ENCODE measurements at places on chromosomes 12 and 14.

GRCh38 chr12:13472690-13473089 lies 276.2 kb downstream of the EMP1 start:
- DNase-seq = no peak

GRCh38 chr12:120039711-120040110 lies 50.7 kb downstream of the BICDL1 start:
- DNase-seq = peak; percentile 69

GRCh38 chr14:72828604-72829003 lies 65.3 kb downstream of the DPF3 start:
- no peak for DNase-seq

DNA sequence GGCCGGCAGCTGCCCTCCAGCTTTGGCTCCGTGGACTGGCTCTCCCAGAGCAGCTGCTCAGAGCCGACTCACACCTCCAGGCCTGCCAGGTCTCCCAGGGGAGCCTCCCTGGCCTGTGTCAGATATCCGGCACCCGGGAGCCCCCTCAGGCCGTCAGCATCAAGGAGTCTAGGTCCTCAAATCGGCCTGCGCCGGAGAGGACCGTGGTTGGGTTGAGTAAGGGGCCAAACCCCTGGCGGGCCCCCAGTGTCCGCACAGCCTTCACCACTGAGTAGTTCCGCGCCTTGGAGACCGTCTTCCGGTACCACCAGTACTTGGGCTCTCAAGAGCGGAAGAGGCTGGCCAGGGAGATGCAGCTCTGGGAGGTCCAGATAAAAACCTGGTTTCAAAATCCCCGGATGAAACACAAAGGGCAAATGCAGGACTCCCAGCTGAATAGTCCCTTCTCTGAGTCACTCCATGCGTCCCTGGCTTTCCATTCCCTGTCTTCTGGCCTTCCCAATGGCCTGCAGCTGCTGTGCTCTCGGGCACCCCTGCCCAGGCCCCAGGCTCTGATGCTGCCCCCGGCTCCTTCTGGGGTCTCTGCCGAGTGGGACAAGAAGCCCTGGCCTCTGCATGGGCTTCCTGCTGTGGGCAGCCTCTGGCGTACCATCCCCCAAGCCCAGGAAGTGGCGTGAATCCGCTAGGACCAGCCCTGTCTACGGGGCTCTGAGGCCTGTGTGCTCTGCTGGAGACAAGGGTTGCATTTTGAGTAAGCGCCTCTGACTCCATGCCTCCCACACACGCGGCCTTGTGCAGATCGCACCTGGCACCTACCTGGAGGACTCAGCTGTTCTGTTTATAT lies 245.1 kb upstream of the ATXN7L3B start:
- peak; percentile 43 for DNase-seq

DNA sequence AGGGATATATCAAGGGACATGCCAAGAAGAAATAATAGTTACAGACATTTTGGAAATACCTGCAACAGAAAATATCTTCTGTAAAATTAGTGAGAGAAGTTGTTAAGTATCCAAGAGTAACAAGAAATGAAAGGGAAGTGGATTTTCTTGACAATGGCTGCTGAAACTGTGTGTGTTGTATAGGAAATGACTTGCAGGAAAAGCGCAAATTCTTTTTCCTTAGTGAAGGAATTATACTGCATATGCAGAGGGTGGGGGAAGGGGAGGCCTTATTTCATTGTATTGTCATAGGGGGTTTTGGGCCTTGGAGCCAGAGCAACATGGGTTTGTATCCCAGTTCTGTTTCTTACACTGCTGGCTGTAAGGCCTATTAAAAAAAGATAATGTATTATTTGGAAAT lies 84.4 kb upstream of the DDHD1 start:
- peak; percentile 6 for DNase-seq

- DNase-seq = no peak
These were observed 110.7 kb downstream of the NCOR2 start for GRCh38 chr12:124456652-124457152.

DNA sequence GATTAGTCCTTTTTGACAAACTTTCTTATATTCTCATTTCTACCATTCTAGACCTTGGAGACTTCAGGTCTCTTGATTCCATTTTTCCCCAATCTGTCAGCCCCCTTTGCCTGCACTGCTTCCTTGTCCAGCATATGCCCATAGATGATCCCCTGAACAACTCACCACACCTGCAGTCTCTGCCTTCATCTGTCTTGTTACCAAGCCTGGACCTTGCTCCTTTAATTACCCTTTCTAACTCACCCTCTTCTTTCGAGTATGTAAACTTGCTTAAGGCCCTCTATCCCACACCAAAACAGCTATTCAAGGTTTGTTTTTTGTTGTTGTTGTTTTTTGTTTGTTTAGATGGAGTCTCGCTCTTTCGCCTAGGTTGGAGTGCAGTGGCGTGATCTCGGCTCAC lies 9.6 kb downstream of the COX14 start:
- DNase-seq = no peak

GRCh38 chr12:39763071-39763889 lies 143.7 kb upstream of the ABCD2 start:
- peak; percentile 9 for DNase-seq

- peak; percentile 41 for DNase-seq
These were observed 3.0 kb downstream of the VSX2 start for GRCh38 chr14:74242021-74242779.

DNA sequence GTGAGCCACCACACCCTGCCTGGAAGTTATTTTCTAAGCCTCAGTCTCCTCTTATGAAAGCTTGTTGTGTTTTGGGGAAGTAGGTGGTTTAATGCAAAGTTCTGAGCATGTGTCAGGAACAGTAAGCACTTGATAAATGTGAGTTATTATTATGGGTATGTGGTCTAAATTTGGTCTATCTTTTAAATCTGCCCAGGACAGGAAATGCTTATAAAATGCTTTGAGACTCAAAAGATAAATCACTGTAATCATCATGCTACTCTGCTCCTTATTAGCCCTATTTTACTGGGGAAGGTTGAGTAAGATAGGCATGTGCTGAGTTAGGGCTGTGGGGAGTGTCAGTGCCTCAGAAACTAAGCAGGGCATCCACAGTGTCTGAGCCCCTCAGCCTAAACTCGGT lies 13.1 kb upstream of the SRSF5 start:
- DNase-seq = no peak

- DNase-seq = no peak
These were observed 374.9 kb upstream of the RGS6 start for GRCh38 chr14:71557351-71557750.

- peak; percentile 46 for DNase-seq
These were observed 131.2 kb upstream of the FOXG1 start for GRCh38 chr14:28635387-28635786.

- DNase-seq = peak; percentile 56
These were observed 32.8 kb downstream of the SIX1 start for GRCh38 chr14:60616461-60616959.

DNA sequence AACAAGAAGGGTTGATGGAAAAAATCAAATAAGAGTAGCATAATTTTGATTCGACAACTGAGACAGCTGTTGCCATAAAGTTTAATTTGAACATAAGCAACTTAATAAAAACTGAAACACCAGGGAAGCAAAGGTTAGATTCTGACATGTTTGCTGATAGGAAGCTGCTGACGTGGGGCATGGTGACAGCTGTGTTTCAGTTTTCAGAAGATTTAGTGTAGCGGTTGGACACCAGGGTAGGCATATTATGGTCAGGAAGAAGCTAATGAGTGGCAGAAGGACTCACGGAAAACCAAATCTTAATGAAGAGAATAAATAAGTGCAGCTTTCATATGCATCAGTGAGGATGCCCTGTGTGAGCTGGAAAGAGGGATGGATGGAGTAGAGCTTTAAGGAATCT lies 336.7 kb upstream of the RPL10L start:
- DNase-seq = no peak

DNA sequence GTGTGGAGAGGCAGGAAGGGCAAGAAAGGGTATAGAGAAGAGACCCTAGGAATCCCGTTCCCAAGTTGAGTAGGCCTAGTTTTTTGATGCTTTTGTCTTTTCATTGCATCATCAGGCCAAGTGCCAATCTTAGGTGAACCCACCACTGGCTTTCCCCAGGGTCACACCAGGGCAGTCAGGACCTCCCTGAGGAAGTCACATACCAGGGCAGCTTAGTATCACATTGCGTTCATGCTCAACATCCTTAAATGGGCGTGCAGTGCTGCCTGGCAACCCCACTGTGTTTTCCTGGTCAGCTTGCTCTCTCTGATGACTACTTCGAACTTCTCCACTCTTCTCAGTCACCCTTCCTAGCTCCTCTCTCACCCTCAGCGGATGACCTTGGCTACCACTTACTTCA lies 9.0 kb downstream of the ASIC1 start:
- DNase-seq = peak; percentile 79

DNA sequence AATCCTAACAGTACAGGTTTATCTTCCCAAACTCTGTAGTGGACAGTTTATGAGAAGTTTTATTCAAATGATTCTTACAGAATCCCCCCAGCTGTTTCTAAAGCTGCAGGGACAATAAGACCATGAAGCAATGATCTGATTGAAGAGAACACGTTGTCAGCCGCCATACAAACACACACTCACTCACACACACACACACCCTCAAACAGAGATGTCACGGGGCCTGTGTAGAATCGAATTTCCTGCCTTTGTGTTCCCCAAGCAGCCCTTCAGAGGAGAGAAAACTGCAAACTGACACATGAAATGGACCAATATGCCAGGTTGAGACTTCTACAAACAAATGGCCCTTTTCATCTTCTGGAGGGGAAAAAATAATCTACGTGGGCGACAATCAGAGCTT lies 80.5 kb upstream of the TBX3 start:
- no peak for DNase-seq

DNA sequence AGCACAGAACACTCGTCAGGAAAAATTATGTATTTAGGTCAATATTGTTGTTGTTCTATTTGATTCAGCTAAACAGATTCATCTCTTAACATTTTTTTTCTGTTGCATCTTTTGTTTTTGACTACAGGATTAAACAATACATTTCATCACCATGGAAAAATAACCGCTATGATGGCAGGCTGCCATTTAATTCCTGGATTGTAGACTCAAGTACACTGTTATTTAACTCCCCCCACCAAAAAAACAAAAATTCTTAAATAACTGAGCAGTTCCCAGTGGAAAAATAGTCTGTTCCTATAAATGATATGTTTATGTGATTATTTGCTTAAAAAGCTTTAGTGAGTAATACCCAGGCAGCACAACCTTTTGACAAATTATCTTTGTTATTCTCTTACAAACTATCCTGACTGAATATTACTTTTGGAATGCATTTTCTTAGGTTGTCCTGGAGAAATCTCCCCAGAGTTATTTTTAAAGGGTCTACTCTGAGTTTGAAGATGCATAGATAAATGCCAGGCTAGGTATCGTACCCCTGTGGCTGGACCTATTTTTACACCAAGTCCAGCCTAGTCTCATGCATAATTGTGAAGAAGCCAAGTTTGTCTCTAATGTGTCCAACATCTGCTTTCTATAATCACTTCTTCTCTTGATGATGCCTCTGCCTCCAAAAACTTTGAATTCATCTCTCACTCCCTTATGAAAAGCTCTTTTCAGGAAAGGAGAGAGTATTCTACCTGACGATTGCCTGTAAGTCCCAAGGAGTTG lies 3.7 kb downstream of the KERA start:
- no peak for DNase-seq

All from GM23338 (cell line).